Activated T-cell treated with anti-CD3 and anti-CD28 coated beads, Interleukin-2, amount 50 U/mL, for 72 hours (primary cell): ENCODE measurements at places on chromosomes 7 and 10. TPM values are rescaled to one million over a fixed set of nuclear protein-coding genes. Genes with fewer than 3 reads are reported as not detected.

Gene CFAP69
- 1.1 TPM for total RNA-seq

Gene TMEM213
- not detected for total RNA-seq

DNA sequence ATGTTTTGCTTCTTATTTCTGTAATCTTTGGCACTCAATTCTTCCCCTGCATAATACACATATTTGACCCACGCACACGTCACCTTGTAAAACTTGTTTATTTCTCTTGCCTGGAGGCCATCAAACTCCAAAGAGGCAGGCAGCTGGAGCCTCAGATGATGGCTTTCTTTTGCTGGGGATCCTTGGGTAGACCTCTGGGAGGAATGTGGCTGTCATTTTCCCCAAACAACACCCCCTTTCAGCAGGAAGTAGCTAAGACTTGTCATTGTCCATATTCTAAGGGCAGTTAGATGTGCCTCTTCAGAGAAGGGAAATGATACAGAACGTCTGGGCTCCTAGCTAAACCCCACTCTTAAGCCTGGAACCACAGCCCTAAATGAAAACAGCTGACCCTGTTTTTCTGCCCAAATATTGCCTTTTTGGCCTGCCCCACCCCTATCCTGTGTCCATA, 111.3 kb downstream of the ITGB8 start:
- H3K27ac ChIP-seq: no peak overlapping the region
- H3K4me3 ChIP-seq: no peak overlapping the region

DNA sequence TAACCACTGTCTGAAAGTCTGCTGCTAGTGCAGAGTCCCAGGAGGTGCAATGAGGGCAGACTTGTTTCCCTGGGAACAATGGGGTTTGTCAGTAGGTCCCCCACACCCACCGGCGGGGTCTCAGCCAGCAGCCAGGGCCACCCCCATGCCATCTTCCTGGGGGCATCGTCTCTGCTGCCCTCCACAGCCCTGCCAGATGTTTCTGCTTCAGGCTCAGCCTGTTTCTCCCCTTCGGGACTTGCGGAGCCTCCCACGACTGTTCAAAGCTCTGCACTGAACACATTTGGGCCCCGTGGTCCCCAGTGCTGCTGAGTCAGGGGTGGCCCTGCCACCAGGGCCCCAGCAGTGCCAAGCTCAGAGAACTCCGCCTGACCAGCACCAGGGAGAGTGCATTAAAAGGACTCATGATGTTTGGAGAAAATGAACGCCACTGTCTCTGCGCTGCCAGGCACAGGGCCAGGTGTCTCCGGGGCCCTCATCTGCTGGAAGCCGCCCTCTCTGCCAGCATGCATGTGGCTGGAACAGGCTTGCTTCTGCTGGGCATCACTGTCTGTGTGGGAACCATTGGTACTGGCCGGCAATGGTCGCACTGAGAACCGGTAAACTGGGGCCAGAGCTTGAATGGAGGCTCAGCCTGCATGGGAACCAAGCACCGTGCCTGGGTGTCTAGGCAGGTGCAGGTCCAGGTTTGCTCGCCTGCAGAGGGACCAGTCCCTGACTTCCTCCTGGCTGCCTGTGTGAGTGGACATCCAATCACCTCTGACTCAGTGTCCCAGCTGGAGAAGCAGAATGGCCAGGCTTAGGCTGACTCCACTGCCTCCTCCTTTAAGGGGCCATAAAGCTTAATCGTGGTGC, 345.1 kb downstream of the GLRX3 start:
- H3K4me3 ChIP-seq: no peak overlapping the region
- no peaks in the 10 kb centered on the region for H3K36me3 ChIP-seq
- no peak overlapping the region for H3K27ac ChIP-seq
- DNase-seq: no peak

- no peak overlapping the region for H3K27ac ChIP-seq
- no peak overlapping the region for H3K4me3 ChIP-seq
- no peak for DNase-seq
- H3K27me3 ChIP-seq: no peaks in the 10 kb centered on the region
- H3K4me1 ChIP-seq: no peaks in the 10 kb centered on the region
- H3K36me3 ChIP-seq: no peaks in the 10 kb centered on the region
Observed at GRCh38 chr10:131816941-131817700, 83.7 kb upstream of the PPP2R2D start.

- no peak for DNase-seq
- H3K4me3 ChIP-seq: no peak overlapping the region
- H3K36me3 ChIP-seq: no peaks in the 10 kb centered on the region
- H3K27me3 ChIP-seq: no peaks in the 10 kb centered on the region
- H3K4me1 ChIP-seq: no peaks in the 10 kb centered on the region
- no peak overlapping the region for H3K27ac ChIP-seq
Observed at GRCh38 chr10:42885491-42886270, 103.1 kb downstream of the BMS1 start.

DNA sequence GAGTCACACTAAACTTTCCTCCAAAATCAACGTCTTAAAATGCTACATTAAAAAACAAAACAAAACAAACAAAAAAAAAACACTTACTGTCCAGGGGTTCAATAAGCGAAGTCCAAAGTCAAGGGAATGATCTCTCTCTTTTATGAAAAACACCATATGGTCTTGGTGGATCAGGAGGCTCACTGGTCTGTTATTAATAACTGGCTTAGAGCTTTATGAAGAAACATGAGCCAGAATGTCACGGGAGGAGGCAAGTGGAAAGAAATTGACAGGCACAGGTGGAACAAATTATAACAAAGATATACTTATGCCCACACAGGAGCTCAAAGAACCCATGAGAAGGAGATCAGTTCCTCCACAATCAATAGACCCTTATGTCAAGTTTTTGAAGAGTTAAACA, at the start of gene MRLN:
TSS of gene MRLN (minus strand) at position 189 of the 400 bp plus-strand sequence.
- no peaks in the 10 kb centered on the region for H3K4me1 ChIP-seq
- no peak within 1 kb of the TSS for H3K27ac ChIP-seq
- no peak within 1 kb of the TSS for H3K4me3 ChIP-seq
- peaks cover 13% of the 10 kb centered on the region for H3K27me3 ChIP-seq
